ENCODE measurements at places on chromosomes 16 and 17.

GRCh38 chr17:50146230-50146926 is 4.1 kb downstream of the PPP1R9B start:
- peaks cover 74% of the 10 kb centered on the region for H3K4me1 ChIP-seq
- no peaks in the 10 kb centered on the region for H3K27me3 ChIP-seq
- peak overlapping the region; percentile 87 for H3K4me3 ChIP-seq
- peak overlapping the region; percentile 81 for H3K27ac ChIP-seq
- DNase-seq, result no peak
- no peaks in the 10 kb centered on the region for H3K36me3 ChIP-seq

- H3K4me1 ChIP-seq, result no peaks in the 10 kb centered on the region
- H3K4me3 ChIP-seq, result no peak overlapping the region
- no peaks in the 10 kb centered on the region for H3K36me3 ChIP-seq
- H3K27me3 ChIP-seq, result no peaks in the 10 kb centered on the region
- no peak overlapping the region for H3K27ac ChIP-seq
Measured at GRCh38 chr16:11692651-11693050, 24.4 kb downstream of the SNN start.

- H3K27ac ChIP-seq, result no peak overlapping the region
- H3K4me3 ChIP-seq, result no peak overlapping the region
- no peaks in the 10 kb centered on the region for H3K27me3 ChIP-seq
Measured at GRCh38 chr17:56217921-56218320, 64.6 kb downstream of the ANKFN1 start.

GRCh38 chr17:8585911-8586310 is 44.6 kb downstream of the MYH10 start:
- H3K36me3 ChIP-seq, result no peaks in the 10 kb centered on the region
- H3K27ac ChIP-seq, result no peak overlapping the region
- no peaks in the 10 kb centered on the region for H3K27me3 ChIP-seq
- peaks cover 7% of the 10 kb centered on the region for H3K4me1 ChIP-seq
- no peak overlapping the region for H3K4me3 ChIP-seq
- DNase-seq, result no peak

- H3K4me3 ChIP-seq, result no peak overlapping the region
- H3K4me1 ChIP-seq, result peaks cover 73% of the 10 kb centered on the region
- DNase-seq, result no peak
- H3K27ac ChIP-seq, result no peak overlapping the region
- H3K36me3 ChIP-seq, result peaks cover 5% of the 10 kb centered on the region
Measured at GRCh38 chr17:65009848-65010247, 46.7 kb downstream of the GNA13 start.

- H3K27me3 ChIP-seq, result no peaks in the 10 kb centered on the region
- no peaks in the 10 kb centered on the region for H3K36me3 ChIP-seq
- no peak overlapping the region for H3K27ac ChIP-seq
- no peak for DNase-seq
- H3K4me1 ChIP-seq, result no peaks in the 10 kb centered on the region
Measured at GRCh38 chr16:19808061-19808641, 76.5 kb downstream of the GPRC5B start.

GRCh38 chr17:40303708-40304551 is 5.0 kb upstream of the RARA start:
- no peak for DNase-seq
- H3K4me3 ChIP-seq, result no peak overlapping the region
- H3K36me3 ChIP-seq, result no peaks in the 10 kb centered on the region
- H3K27me3 ChIP-seq, result no peaks in the 10 kb centered on the region

GRCh38 chr16:81548876-81549546 is 104.4 kb downstream of the CMIP start:
- no peak for DNase-seq
- no peaks in the 10 kb centered on the region for H3K27me3 ChIP-seq
- peaks cover 61% of the 10 kb centered on the region for H3K4me1 ChIP-seq
- no peak overlapping the region for H3K27ac ChIP-seq
- no peak overlapping the region for H3K4me3 ChIP-seq

- peaks cover under 1% of the 10 kb centered on the region for H3K36me3 ChIP-seq
- H3K4me1 ChIP-seq, result peaks cover 6% of the 10 kb centered on the region
Measured at GRCh38 chr17:81246343-81246670, 7.2 kb downstream of the NDUFAF8 start.

DNA sequence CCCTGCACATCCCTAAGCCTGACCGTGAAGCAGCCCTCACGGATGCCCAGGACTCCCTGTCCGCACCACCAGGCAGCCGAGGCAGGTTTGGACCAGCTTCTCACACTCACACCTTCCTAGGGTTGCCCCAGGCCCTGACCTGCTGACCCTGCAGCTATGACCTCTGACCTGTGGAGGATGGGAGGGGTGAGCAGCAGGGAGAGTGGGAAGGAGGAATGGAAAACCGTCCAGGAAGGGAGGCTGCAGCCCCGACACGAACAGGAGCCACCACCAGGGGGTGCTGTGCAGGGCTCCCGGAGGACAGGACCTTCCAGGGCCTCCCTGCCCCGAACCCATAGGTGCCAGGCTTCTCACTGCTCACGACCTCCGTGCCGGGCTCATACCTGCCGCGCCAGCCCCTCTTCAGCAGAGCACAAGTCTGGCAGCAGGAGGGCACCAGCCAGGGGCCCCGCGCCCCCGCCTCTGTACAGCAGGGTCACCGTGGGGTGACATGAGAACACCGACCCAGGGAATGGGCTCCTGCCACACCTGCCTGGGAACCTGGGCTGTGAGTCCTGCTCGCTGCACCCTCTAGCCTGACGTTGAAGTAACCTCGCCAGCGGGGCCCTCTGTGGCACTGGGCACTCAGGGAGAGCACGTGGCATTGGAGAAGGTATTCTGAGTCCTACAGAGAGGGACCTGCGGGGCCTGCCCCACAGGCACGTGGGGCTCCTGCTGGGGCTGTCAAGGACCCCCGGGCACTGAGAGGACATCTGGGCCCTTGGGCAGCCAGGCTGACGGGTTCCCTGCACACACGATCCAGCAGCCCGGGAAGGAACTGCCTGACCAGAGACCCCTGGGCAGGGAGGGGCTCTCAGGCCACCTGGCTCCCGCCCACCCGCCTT is 37.6 kb downstream of the CTU2 start:
- no peaks in the 10 kb centered on the region for H3K27me3 ChIP-seq
- no peaks in the 10 kb centered on the region for H3K36me3 ChIP-seq
- no peak for DNase-seq
- H3K4me1 ChIP-seq, result peaks cover 65% of the 10 kb centered on the region
- no peak overlapping the region for H3K27ac ChIP-seq
- H3K4me3 ChIP-seq, result no peak overlapping the region

DNA sequence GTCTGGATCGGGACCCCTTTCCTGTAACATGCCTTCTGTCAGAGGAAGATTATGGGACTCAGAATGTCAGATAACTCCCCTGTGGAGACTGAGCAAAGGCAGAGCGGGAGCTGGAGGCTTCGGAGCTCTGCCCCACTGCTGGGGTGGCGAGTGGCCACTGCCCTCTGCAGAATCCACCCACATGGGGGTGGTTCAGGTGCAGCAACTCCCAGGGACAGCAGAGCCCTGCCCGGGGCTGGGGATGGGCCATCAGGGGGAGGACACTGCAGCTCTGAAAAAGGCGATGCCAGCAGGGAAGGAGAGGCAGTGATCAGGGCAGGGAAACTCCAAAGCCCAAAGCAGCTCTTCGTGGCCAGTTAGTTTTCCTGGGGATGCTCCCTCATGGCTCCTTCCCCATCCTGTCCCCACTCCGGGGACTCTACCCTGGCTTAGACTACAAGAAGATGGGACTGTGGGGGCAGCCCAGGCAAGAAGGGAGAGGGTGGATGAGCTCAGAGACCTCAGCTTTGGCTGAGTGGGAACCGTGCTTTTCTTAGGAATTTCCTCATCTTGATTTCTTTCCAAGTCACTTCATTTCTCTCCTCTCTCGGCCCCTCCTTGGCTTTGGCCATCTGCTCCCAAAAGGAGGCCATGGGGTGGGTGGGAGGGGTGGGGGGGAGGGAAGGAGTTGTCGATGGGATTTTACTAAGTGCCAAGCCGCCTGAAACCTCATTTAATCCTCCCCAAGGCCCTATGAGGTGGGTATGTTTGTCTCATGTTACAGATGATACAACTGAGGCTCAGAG is 4.0 kb downstream of the CA4 start:
- no peak for DNase-seq
- H3K36me3 ChIP-seq, result no peaks in the 10 kb centered on the region
- peak overlapping the region; percentile 9 for H3K4me3 ChIP-seq

DNA sequence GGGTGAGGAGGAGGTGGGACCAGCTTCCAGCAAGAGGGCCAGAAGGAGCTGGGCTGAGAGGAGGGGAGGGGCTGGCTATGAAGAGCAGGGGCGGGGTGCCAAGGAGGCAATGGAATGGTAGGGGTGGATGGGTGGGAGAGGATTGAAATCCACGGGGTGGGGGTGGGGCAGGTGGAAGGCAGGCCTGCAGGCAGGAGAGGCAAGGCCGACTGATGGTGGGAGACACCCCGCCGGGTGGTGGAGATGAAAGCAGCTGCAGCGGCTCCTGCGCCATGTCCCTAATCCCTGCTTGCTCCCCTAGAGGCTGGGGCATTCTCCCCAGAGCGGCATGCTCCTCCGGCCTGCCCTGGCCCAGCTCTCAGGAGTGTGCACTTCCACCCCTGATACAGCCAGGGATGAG is 27.8 kb upstream of the TAC4 start:
- no peak for DNase-seq
- H3K27ac ChIP-seq, result no peak overlapping the region
- no peak overlapping the region for H3K4me3 ChIP-seq
- H3K4me1 ChIP-seq, result no peaks in the 10 kb centered on the region
- no peaks in the 10 kb centered on the region for H3K36me3 ChIP-seq

- H3K27me3 ChIP-seq, result no peaks in the 10 kb centered on the region
- H3K27ac ChIP-seq, result no peak overlapping the region
- peaks cover 6% of the 10 kb centered on the region for H3K4me1 ChIP-seq
- no peaks in the 10 kb centered on the region for H3K36me3 ChIP-seq
- DNase-seq, result no peak
Measured at GRCh38 chr16:1102921-1103635, 7.0 kb upstream of the C1QTNF8 start.

GRCh38 chr16:11793840-11794239 is 3.2 kb downstream of the ZC3H7A start:
- H3K27me3 ChIP-seq, result no peaks in the 10 kb centered on the region
- H3K4me1 ChIP-seq, result peaks cover 64% of the 10 kb centered on the region
- no peak overlapping the region for H3K27ac ChIP-seq
- no peaks in the 10 kb centered on the region for H3K36me3 ChIP-seq
- no peak for DNase-seq

GRCh38 chr17:42819939-42820535 is 4.0 kb downstream of the BECN1 start:
- H3K4me1 ChIP-seq, result peaks cover 25% of the 10 kb centered on the region
- no peak for DNase-seq
- H3K36me3 ChIP-seq, result peaks cover 52% of the 10 kb centered on the region

GRCh38 chr17:81328978-81329926 is 34.1 kb upstream of the SLC38A10 start:
- DNase-seq, result peak; percentile 97
- no peaks in the 10 kb centered on the region for H3K27me3 ChIP-seq
- H3K27ac ChIP-seq, result peak overlapping the region; percentile 44

DNA sequence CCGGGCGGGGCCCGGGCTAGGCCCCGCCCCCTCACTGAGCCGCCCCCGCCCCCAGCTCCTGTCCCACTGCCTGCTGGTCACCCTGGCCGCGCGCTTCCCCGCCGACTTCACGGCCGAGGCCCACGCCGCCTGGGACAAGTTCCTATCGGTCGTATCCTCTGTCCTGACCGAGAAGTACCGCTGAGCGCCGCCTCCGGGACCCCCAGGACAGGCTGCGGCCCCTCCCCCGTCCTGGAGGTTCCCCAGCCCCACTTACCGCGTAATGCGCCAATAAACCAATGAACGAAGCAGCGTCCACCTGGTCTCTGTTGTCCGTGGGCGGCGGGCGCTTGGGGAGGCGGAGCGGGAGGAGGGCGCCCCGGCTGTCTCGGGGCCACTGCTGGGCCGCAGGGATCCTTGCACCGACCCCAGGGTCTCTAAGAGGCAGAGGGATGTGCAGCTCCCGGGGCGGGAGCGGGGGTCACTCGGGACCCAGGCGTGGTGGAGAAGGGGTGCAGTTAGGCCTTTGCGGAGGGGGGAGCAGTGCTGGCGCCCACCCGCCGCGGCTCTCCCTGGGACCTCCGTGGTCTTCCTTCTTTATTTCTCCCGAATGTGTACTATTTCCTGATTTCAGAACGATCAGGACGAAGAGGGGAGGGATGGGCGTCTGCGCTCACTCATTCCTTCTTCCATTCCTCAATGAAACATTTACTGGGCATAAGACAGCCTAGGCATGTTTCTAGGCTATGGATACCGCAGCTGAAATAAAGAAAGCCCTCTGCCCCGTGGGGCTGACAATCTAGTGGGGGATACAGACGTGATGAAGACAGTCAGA is 2.0 kb downstream of the HBZ start:
- H3K27ac ChIP-seq, result no peak overlapping the region
- H3K4me3 ChIP-seq, result peak overlapping the region; percentile 48
- no peak for DNase-seq

DNA sequence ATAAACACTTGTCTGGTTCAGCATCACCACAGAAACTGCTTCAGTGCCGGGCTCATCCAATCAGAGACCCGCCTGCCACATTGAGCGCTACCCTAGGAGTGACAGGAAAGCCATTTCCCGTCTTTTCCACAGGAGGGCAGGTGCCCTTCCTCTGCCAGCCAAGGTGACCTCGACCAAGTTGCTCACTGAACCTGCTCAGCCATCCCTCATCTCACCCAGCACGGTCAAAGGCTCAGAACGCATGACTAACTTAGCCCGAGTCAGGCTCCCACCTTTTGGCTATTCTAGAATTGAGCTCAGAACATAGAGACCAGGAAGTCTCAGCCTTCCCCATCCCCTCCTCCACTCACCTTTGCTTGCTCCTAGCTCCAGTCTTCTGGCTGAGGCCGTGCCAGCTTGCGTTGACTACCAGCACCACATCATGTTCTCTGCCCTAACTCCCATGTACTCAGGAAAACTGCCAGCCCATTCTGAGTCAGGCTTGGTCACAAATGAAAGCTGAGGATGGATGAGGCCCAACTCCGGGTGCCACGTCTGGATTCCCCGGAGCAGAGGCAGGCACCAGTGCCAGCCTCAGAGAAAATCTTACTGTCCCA is 15.6 kb downstream of the MRPS23 start:
- H3K36me3 ChIP-seq, result peaks cover 9% of the 10 kb centered on the region
- H3K4me3 ChIP-seq, result no peak overlapping the region
- H3K4me1 ChIP-seq, result peaks cover 16% of the 10 kb centered on the region
- H3K27me3 ChIP-seq, result no peaks in the 10 kb centered on the region
- peak; percentile 78 for DNase-seq
- no peak overlapping the region for H3K27ac ChIP-seq

DNA sequence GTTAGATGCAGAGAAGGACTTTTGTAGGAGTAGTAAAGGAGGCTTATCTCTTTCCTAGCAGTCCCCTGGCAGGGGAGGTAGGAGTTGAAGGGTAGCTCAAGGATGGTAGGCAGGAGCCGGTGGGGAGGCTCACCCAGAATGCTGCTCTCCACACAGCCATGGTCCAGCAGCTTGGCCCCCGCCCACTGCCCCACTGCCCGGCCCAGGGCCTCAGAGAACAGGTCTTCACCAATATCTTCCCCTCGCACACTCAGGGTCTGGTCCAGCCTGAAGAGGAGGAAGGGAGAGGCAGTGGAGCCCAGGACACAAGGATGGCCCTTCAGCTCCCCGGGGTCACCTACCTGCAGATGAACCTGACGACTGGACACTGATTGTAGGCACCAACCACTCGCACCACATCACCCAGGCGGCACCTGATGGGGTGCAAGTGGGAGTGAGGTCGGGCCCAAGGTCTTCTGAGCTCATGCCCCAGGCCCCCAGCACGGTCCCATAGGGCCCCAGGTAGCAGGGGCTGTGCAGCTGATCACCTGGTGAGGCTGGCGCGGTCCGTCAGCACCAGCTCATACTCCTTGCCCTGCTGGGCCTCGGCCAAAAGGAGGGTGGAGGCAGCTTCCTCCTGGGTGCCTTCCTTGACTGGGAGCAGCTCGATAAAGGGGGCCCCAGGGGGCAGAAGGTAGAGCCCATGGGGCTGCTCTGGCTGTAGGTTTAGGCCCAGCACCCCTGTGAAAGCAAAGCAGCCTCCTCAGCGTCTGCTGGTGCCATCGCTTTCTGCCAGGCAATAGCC is 3.6 kb downstream of the GHDC start:
- H3K36me3 ChIP-seq, result no peaks in the 10 kb centered on the region
- H3K4me1 ChIP-seq, result peaks cover 23% of the 10 kb centered on the region
- no peak for DNase-seq
- no peak overlapping the region for H3K27ac ChIP-seq
- no peaks in the 10 kb centered on the region for H3K27me3 ChIP-seq

Data from vagina (tissue), 2 donors.